WTC11 (cell line): ENCODE measurements at places on chromosomes 16 and 17. TPM values are rescaled to one million over a fixed set of nuclear protein-coding genes. Genes with fewer than 3 reads are reported as not detected.

GRCh38 chr16:89598199-89598598, 15.2 kb upstream of the DPEP1 start:
- no peak for DNase-seq

- DNase-seq, result no peak
These were observed 5.9 kb upstream of the LASP1NB start for GRCh38 chr17:38919316-38920078.

DNA sequence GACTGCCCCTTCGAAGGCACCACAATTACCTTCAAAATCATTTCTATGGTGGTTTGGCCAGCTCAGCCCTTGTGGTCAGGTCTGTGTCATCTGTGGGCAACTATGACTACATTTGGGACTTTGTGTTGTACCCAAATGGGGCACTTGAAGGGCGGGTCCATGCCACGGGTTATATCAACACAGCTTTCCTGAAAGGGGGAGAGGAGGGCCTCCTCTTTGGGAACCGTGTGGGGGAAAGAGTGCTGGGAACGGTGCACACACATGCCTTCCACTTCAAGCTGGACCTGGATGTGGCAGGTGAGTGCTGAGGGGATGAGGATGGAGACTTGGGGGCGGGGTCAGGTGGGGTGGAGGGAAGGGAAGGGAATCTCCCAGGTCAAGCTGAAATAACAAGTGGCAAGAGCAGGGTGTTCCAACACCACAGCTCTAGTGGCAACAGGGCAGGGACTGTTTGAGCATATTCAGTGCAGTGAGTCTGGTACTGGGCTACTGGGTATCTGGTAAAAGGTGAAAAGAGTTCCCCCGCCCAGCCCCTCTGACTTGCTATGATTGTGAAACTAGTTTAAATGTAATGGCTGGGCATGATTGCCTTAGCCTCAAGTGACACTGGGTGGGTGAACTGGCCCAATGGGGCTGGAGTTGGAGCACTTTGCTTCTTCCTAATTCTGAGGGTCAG, 1.7 kb downstream of the AOC2 start:
- DNase-seq, result no peak

GRCh38 chr16:85395207-85395912, 217.8 kb upstream of the GSE1 start:
- peak; percentile 11 for DNase-seq

DNA sequence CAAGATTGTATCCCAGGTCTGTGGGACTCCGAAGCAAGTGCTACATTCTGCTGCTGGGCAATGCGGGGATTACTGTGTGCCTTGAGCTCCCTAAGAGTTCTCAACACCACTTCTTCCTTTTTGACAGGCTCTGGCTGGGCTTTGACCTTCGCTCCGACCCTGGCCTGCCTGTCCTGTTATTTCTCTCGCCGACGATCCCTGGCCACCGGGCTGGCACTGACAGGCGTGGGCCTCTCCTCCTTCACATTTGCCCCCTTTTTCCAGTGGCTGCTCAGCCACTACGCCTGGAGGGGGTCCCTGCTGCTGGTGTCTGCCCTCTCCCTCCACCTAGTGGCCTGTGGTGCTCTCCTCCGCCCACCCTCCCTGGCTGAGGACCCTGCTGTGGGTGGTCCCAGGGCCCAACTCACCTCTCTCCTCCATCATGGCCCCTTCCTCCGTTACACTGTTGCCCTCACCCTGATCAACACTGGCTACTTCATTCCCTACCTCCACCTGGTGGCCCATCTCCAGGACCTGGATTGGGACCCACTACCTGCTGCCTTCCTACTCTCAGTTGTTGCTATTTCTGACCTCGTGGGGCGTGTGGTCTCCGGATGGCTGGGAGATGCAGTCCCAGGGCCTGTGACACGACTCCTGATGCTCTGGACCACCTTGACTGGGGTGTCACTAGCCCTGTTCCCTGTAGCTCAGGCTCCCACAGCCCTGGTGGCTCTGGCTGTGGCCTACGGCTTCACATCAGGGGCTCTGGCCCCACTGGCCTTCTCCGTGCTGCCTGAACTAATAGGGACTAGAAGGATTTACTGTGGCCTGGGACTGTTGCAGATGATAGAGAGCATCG, 2.4 kb downstream of the SLC16A13 start:
- no peak for DNase-seq

- DNase-seq, result no peak
These were observed 40.2 kb upstream of the PLCG2 start for GRCh38 chr16:81738783-81739496.

GRCh38 chr17:1612400-1612799, 16.2 kb downstream of the SLC43A2 start:
- DNase-seq, result no peak

GRCh38 chr16:82265809-82266208, 95.8 kb upstream of the MPHOSPH6 start:
- DNase-seq, result no peak

GRCh38 chr16:85354686-85355514, 242.6 kb upstream of the CIBAR2 start:
- DNase-seq, result no peak

- no peak for DNase-seq
These were observed 45.7 kb downstream of the TMEM186 start for GRCh38 chr16:8751481-8752311.

GRCh38 chr17:11643851-11644250, 45.6 kb downstream of the DNAH9 start:
- DNase-seq, result no peak

- DNase-seq, result no peak
These were observed 283.0 kb downstream of the MAF start for GRCh38 chr16:79317521-79317920.

GRCh38 chr17:81400154-81400977, 5.1 kb downstream of the BAHCC1 start:
- peak; percentile 63 for DNase-seq

DNA sequence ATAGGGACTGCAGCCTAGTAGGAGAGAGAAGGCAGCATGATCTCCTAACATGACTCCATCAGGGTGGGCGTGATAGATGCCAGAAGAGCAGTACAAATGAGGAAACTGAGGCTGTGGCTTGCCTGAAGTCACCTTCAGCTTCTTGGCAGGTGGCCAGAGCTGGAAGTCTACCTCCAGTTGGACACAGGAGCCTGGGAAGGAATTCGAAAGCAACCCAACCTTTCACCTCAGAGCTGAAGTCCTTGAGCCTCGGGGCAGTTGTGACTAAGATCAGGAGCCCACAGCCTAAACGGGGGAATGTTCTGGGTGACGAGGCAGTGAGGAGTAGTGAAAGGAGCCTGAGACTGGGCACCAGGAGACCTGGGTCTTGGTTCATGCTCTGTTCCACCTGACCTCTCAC, 9.4 kb upstream of the SLC52A1 start:
- no peak for DNase-seq

GRCh38 chr16:23869052-23869451, 33.3 kb downstream of the PRKCB start:
- DNase-seq, result no peak

GRCh38 chr17:40129498-40129897, 7.7 kb downstream of the MSL1 start:
- no peak for DNase-seq

- no peak for DNase-seq
These were observed 37.9 kb downstream of the GTF3C1 start for GRCh38 chr16:27511657-27512448.

DNA sequence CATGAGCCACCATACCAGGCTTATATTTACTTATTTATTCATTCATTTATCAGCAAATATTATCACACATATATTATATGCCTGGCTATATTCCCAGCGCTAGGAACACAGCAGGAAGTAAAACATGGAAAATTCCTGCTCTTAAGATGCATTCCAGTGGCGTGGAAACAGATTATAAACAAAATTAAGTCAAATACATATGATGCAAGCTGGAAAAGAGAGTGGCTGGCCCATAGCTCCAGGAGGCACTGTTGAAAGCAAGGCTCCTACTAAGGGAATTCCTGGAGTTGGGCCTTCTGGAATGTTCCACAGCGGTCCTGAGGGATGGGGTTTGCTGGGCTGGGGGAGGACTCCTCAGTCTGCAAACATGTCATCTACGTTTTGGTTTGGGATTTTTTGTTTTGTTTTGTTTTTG, 18.4 kb downstream of the ADCY9 start:
- DNase-seq, result no peak

- DNase-seq, result no peak
These were observed 467 bp upstream of the GDE1 start for GRCh38 chr16:19522397-19522732.

DNA sequence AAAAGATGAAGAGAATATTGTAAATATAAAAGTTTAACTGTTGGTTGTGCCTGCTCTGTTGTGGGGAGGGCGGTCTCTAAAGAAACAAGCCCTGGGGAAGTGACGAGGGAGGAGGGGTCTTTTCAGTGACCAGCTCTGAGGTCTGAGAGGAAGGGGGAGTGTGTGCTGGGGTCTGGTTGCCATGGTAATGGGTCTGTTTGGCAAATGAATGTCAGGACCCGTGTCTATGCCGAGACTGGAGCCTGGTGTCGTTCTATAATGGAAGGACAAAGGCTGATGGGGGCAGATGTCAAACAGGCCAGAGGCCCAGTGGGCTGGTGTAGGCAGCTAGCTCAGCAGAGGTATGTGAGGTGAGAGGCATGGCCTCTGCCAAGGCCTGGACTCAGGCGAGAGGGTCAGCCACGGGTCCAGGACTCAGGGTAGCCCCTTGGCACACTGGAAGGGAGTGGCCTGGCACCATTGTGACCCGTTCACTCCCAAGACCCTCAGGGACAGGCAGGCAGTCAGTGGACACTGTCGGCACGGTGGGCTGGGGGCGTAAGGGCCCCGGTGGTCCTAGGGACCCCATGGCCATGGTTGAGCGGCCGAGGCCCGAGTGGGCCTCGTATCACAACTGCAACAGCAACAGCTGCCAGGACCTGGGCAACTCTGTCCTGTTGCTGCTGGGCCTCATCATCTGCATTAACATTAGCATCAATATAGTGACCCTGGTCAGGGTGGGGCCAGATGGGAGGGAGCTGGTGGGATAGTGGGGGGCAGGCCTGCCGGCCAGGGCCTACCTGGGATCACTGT, at the start of gene SPEM1:
TSS of gene SPEM1 (plus strand) at position 506 of the 792 bp plus-strand sequence. CDS start at position 567, 61 bp downstream.
- no peak for DNase-seq

DNA sequence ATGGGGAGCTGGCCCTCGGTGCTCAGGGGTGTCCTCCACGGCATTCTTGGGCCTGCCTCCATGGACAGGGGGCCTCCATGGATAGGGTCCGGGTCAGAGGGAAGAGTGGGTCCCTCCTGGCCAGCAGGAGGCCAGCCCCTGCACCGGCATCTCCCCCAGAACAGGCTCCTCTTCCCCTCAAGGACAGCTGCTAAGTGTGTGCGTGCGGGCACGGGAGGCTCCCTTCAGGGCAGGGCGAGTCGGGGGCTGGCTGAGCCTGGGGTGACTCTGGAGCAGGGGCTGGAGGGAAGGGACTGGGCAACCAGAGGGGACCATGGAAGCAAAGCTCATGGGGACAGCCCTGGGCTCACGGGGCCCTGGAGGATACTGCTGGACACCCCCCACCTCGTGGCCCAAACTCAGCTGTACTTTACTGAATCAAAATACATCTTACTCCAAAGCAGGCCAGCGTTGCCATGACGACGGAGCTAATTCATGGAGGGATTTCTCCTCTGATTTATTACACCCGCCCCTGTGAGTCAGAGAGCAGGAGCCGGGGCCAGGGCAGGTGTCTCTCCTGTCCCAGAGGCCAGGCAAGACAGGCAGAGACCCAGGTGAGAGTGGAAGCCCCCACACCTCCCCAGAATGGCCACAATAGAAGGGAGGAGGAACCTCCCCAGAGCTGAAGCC, 2.1 kb downstream of the CASKIN1 start:
- no peak for DNase-seq

- DNase-seq, result no peak
These were observed 11.0 kb downstream of the ADORA2B start for GRCh38 chr17:15955793-15956541.

DNA sequence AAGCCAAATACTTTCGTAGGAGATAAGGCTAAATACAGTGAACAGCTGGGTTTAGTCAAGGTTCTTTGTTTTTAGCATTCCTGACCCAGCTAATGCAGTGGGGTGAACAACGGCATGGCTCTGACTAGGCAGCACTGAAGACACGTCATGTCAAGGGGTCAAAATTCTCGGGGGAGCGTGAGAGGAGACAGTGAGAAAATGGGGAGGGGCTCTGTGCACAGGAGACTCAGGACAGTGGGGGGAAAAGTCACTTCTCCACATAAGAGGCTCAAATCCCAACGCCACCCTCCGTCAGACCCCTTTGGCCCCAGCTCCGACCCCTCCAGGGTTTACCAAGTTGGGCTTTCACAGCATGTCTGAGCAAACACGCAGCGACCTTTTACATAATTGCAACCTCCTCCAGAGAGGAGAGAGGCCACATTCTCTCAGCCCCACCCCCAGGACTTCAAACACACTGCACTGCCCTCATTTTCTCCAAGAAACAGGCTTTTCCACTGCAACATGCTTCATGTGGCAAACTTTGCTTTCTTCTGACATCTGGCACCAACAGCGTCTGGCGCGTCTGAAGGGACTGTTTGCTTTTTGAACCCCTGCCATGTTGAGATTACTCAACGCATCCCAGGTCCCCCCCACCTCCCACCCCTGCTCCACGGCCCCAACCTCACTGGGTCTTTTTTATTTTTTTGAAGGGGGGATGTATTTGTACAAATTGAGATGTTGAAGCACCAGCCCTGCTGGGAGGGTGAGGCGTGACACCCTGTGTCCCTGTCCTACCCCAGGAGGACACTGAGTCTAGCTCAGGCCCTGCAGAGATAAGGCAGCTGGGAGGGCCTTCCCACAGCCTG, 30.0 kb downstream of the AXIN2 start:
- peak; percentile 38 for DNase-seq

DNA sequence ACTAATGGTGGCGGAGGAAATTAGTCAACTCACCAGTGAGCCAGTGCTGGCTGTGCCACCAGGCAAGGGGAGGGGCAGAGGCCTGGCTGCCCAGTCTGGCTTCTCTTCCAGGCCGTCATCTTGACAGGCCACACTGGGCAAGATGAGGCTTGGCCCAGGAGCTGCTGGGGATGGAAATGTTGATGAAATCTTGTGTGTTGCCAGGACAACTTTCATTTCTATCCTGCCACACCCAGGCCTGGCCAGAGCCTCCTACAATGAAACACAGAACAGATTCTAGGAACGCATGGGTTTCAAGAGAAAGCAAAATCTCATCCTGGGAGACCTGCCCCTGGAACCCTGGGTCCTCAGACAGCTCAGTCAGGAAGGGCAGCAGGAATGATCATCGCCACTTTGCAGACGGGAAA, 9.3 kb downstream of the HEXIM2 start:
- DNase-seq, result no peak

Gene ITGA2B
- total RNA-seq, result 21.5 to 30.3 TPM (median 28.5 TPM) in 3 replicates

Gene DNAH9
- 0.14 to 0.50 TPM (median 0.31 TPM) in 3 replicates for total RNA-seq

Gene ABCC3
- total RNA-seq, result 0.92 to 2.6 TPM (median 0.99 TPM) in 3 replicates

Gene MYH8
- total RNA-seq, result not detected in 3 replicates

Gene SMTNL2
- total RNA-seq, result 2.7 to 3.8 TPM (median 3.8 TPM) in 3 replicates

Gene HOXB13
- 1.6 to 2.8 TPM (median 1.7 TPM) in 3 replicates for total RNA-seq

Gene GPRC5C
- total RNA-seq, result 19.6 to 20.7 TPM (median 20.6 TPM) in 3 replicates

Gene OSBPL7
- total RNA-seq, result 8.2 to 13.5 TPM (median 10.7 TPM) in 3 replicates

Gene TPSD1
- total RNA-seq, result 0.31 to 1.5 TPM (median 0.94 TPM) in 3 replicates

Gene SLC5A10
- 0.09 TPM in 1 of 3 replicates, not detected in the others for total RNA-seq

Gene GFOD2
- total RNA-seq, result 19.3 to 29.5 TPM (median 22.8 TPM) in 3 replicates

Gene SRL
- total RNA-seq, result 0.11 TPM in 1 of 3 replicates, not detected in the others

Gene RAC3
- 135 to 163 TPM (median 138 TPM) in 3 replicates for total RNA-seq

Gene NKIRAS2
- 31.9 to 37.3 TPM (median 36.1 TPM) in 3 replicates for total RNA-seq
